ENCODE measurements at places on chromosomes 13 and 19.

DNA sequence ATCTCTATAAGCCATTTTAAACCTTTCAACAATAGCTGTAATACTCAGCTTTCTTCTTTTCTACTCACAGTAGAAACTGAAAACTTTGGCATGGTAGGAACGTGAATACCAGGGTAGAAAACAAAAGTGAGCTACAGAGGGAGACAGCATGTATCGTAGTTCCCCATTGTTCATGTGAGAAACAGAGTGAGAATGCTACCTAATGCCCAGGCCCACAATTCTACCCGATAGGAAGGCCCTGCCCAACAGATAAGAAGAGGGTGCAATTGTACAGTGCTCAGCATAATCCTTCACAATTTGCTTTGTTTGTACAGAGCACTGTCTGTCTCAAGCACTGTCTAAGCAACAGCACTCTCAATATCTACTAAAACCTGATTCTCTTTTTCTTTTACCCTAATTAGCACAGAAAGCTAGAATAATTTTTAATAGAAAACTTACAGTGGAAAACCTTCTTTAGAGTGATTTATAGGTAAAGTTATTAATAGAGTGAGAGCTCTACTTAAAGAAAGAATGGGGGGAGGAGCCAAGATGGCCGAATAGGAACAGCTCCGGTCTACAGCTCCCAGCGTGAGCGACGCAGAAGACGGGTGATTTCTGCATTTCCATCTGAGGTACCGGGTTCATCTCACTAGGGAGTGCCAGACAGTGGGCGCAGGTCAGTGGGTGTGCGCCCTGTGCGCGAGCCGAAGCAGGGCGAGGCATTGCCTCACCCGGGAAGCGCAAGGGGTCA is 322.3 kb downstream of the EFNB2 start:
- no peak for DNase-seq

DNA sequence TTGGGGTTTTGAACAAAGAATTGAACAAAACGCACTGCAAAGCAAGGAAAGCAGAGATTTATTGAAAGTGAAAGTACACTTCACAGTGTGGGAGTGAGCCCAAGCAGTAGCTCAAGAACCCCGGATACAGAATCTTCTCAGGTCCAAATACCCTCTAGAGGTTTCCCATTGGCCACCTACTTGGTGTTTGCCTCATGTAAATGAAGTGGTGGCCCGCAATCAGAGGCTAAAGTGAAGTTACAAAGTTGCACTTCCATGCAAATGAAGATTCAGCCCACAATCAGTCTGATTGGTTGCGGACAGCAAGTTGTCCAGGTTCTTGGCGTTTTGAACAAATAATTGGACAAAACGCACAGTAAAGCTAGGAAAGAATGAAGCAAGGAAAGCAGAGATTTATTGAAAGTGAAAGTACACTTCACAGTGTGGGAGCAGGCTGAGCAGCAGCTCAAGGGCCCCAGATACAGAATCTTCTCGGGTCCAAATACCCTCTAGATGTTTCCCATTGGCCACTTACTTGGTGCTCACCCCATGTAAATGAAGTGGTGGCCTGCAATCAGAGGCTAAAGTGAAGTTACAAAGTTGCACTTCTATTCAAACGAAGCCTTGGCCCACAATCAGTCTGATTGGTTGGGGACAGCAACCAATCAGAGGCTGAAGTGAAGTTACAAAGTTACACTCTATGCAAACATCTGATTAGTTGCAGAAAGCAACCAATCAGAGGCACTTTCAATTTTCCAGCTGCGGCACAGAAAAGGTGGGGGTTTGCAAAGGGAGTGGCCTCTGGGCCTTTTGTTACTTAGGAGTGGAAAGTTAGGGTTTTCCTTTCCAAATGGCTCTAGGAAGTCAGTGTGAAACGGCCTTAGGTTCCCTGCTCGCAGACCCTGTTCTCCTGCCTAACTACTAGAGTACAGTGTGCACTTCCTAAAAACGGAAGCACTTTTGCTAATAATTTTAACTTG is 4.8 kb upstream of the TM9SF2 start:
- peak; percentile 76 for DNase-seq

- no peak for DNase-seq
Measured at GRCh38 chr13:40984668-40985366, 34.3 kb downstream of the ELF1 start.

GRCh38 chr13:54705738-54706137 is 1677.1 kb downstream of the OLFM4 start:
- no peak for DNase-seq

- DNase-seq, result no peak
Measured at GRCh38 chr19:53957448-53958167, 5.1 kb upstream of the CACNG8 start.

GRCh38 chr13:112926003-112926402 is 43.0 kb upstream of the MCF2L start:
- DNase-seq, result no peak

- DNase-seq, result peak; percentile 67
Measured at GRCh38 chr13:26011996-26012821, 39.6 kb downstream of the SHISA2 start.

- no peak for DNase-seq
Measured at GRCh38 chr13:39197647-39198007, 159.4 kb downstream of the NHLRC3 start.

- DNase-seq, result no peak
Measured at GRCh38 chr19:19342086-19343015, 21.7 kb downstream of the MAU2 start.

- DNase-seq, result no peak
Measured at GRCh38 chr13:31946091-31946770, 85.3 kb upstream of the FRY start.

GRCh38 chr13:106416645-106417044 is 118.8 kb downstream of the EFNB2 start:
- no peak for DNase-seq

DNA sequence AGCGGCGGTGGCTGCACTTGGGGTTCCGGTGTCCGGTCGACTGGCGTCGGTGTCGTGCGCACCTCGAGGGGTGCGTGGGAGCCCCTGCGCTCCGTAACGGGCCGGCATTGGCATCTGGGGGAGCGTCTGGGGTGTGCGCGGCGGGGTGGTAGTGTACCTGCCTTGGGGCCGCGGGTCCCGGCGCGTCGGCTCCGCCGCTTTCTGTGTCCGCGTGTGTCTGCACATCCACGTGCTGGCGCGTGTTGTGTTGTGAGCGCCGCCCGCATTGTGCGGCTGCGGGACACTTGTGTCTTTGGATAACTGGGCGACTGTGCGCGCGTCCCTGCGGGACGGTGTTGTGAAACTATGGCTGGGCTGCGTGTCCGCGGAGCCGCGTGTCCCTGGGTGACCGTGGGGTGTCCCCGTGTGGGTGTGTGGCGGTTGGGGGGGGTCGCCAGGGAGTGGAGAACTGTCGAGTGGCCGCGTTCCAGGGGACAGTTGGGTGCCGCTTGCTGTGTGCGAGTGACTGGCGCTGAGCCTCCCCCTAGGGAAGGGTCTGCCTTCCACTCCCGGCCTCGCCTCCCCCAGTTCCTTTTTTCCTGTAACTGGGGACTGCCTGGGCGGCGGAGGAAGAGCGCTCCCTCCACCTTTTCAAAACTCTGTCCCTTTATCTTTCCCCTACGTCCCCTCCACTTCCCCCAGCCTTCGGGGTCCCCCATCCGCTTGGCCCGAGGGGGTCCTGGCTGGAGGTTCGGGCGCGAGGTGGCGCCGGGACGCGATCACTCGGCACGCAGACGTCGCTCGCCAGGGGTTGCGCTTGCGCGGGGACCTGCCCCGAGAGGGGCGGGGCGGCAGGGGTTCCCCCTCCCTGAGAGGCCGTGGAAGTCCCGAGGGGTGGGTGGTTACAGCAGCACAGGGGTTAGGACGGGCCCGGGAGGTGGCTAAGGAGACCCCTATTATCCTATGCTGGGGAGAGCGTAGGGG is 5.7 kb upstream of the NFIC start:
- DNase-seq, result peak; percentile 74

DNA sequence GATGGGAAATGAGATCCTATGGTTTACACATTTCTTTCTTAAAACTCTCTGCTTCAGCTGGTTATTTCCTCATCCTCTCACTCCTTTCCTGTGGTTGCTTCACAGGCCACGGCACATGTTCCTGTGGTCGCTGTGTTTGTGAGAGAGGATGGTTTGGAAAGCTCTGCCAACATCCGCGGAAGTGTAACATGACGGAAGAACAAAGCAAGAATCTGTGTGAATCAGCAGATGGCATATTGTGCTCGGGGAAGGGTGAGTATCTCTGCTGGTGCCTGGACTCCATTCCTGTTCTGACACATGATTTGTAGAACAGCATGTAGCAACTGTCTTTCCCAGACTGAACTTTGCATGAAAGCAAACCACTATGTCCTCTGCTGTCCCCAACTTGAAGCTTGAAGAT is 254.2 kb downstream of the ITGBL1 start:
- DNase-seq, result no peak

GRCh38 chr19:50258918-50259372 is 55.5 kb downstream of the MYH14 start:
- no peak for DNase-seq

- no peak for DNase-seq
Measured at GRCh38 chr13:90798381-90798780, 549.1 kb upstream of the MIR17HG start.

DNA sequence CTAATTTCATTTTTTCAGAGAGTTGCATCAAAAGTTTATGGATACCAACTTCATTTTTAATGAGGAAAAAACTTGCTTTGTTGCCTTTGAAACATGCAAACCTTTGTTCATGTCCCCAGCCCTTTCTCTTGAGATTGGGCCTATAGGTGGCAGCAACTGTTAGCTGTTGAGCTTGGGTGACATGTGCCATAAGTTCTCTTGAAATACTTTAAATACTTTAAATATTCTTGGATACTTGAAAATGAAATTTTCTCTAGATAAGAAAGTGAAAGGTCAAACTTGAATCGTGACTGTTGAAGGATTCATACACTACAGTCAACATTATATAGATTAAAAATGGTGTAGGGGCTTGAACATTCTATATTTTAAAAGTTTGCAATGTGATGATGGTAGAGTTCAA is 294.9 kb downstream of the NDFIP2 start:
- no peak for DNase-seq

DNA sequence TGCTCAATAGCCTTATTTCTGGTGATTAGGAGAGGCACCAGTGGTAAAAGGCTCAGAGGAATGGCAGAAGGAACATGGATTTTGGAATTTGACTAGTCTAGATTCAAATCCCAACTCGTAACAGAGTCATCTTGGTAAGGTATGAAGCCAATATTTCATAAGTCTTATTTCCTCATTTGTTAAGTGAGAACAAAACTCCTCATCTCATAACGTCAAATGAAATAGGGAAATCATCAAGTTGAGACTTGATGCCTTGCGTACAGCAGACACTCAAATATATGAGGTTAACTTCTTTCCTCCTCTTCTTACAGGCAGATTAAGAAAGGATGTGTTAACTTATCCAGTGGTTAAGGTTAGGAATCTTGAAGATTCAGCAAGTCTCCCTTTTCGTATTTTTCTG is 189.2 kb downstream of the DLEU7 start:
- DNase-seq, result no peak

DNA sequence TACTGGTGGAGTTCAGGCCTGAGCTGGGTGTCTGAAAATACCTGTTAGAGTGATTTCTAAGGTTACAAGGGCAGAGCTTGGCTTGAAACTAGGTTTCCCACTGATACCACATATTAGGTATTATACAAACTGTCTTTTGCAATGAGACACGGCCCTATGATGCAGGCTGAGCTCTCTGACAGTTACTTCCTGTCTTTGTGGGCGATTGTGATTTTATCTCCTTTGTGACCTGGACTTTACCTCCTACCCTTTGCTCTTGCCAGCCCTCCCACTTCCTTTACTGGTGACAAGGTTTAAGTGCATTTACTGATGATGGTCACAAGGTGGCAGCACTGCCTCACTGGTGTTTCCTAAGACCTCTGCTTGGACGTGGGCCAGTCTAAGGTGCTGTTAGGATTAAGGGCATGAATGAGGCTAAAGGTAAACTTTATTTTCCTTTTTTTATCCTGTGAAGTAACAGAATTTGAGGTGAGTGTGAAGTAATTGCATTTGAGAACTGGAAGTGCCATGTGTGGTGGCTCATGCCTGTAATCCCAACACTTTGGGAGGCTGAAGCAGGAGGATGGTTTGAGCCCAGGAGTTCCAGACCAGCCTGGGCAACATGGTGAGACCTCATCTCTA is 7.7 kb upstream of the CXCL17 start:
- peak; percentile 85 for DNase-seq

DNA sequence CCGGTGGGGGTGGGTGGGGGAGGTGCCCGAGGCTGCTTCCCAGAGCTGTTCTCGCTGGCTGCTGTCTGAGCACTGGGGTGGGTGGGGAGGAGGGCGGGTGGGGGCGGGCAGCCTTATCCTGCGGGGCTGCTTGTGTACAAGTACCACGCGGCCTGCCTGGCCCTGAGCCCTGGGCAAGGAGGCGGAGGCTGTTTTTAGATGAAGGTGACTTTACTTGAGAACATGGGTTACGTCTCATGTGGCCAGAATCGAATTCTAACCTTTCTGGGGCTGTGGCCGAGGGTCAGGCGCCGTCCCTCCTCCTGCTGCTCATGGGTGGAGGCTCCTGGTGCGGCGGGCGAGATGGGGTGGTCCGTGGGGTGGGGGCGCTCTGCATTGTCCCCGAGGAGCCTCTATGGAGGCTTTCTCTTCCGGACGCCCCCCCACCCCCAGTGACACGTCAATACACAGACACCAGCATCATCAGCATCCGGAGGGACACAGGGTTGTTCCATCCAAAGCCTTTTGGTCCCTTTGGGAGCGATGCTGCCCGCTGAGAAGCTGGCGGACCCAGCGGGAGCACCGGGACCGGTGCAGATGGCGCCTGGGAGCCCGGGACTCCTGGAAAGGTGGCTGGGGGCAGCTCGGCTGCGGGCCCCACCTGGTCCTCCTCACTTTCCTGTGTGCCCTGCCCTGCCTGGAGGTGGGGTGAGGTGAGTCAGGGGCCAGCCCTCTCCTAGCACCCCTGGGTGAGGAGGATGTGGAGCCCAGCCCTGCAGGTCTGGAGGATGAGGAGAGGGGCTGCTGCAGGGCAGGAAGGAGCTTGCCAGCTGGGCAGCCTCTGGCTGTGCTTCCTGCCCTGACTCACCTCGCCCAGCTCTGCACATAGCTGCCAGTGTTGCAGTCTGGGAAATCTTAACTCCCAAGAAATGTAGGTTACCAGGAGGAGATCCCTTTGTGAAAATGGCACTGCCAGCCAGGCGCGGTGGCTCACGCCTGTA is 3.4 kb downstream of the BSG start:
- DNase-seq, result no peak

GRCh38 chr13:79501538-79502232 is 20.7 kb downstream of the NDFIP2 start:
- DNase-seq, result no peak

Data from CD4-positive, alpha-beta T cell treated with Interferon gamma for 1 hour (primary cell).